ENCODE measurements at places on chromosomes 2 and 18.

GRCh38 chr2:191676790-191677645 is 918 bp upstream of the NABP1 start:
- no peak for DNase-seq

GRCh38 chr2:64809216-64809615 is 155.5 kb upstream of the SERTAD2 start:
- DNase-seq: no peak

DNA sequence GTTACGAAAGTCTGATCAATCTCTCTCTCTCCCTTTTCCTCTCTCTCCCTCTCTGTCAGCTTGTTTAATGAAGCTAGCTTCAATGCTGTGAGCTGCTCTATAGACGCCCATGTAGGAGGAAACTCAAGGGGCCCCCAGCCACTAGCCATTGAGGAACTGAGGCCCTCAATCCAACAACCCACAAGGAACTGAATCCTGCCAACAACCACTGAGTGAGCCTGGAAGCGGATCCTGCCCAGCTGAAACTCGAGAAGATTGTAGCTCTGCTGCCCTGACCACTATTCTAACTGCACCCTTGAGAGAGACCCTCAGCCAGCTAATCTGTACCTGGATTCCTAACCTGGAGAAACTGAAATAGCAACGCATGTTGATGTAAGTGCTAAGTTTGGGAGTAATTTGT is 129.2 kb downstream of the BCL11A start:
- no peak for DNase-seq

DNA sequence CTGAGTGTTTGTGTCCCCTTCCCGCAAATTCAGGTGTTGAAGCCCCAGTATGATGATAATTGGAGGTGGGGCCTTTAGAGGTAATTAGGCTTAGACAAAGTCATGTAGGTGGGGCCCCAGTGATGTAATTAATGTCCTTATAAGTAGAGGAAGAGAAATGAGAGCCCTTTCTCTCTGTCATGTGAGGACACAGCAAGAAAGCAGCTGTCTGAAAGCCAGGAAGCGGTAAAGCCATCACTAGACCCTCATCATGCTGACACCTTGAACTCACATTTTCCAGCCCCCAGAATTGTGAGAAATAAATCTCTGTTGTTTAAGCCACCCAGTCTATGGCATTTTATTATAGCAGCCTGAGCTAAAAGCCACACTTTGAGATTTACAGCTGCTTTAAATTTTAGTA is 1580.0 kb downstream of the LRP1B start:
- DNase-seq: no peak

GRCh38 chr2:19883971-19884720 is 17.6 kb downstream of the TTC32 start:
- DNase-seq: no peak

GRCh38 chr2:212181646-212182045 is 357.0 kb downstream of the ERBB4 start:
- DNase-seq: no peak

GRCh38 chr2:211845338-211846035 is 693.1 kb downstream of the ERBB4 start:
- DNase-seq: no peak

DNA sequence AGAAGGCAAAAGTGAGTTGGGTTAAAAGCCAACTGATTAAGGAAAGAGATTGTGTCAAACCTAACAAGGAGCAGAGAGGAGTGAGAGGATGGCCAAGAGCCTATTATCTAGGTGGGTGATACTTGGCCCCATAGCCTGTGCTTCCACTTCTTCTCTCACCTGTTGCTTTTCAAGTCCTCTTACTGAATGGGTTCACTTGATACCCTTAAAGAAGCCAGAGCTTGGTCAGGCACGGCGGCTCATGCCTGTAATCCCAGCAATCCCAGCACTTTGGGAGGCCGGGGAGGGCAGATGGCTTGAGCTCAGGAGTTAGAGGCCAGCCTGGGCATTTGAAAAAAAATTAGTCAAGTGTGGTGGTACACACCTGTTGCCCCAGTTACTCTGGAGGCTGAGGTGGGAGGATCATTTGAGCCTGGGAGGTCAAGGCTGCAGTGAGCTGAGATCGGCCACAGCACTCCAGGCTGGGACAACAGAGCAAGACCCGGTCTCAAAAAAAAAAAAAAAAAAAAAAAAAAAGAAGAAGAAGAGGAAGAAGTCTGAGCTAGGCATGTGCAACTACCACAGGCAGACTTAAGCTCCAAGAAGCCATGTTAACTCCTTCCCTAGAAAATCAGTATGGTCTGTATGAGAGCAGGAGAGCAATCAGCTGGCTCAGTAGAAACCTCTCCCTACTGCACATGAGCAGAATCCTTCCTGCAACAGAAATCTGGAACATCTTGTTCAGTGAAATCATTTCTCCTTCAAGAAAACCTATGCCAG is 28.4 kb upstream of the ME2 start:
- no peak for DNase-seq

DNA sequence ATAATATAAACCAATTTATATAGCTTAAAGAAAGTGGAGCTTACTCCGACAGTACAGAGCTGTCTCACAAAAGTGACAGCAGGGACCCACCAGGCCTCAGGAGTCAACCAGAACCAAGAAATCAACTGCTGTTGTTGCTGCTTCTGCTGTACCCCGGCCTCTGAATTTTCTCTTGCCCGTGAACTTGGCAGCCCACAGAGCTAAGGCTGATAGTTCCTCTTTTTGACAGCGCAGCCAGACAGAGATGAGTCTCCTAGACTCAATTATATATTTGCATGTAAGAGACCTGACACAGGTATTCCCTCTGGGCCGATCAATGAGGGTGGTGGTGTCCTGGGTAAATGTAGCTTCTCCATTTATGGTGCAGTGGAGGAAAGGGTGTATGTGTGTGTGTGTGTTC is 109.4 kb downstream of the KCTD1 start:
- DNase-seq: no peak

DNA sequence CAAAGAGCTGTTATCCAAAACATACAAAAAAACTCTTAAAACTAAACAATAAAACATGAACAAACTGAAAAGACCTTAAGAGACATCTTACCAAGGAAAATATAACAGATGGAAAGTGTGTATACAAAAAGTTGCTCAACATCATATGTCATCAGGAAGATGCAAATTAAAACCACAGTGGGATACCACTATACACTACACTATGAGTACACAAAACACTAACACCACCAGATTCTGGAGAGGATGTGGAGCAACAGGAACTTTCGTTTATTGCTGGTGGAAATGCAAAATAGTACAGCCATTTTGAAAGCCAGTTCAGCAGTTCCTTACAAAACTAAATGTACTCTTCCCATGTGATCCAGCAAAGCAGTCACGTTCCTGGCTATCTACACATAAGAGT is 221.4 kb downstream of the CMPK2 start:
- no peak for DNase-seq

DNA sequence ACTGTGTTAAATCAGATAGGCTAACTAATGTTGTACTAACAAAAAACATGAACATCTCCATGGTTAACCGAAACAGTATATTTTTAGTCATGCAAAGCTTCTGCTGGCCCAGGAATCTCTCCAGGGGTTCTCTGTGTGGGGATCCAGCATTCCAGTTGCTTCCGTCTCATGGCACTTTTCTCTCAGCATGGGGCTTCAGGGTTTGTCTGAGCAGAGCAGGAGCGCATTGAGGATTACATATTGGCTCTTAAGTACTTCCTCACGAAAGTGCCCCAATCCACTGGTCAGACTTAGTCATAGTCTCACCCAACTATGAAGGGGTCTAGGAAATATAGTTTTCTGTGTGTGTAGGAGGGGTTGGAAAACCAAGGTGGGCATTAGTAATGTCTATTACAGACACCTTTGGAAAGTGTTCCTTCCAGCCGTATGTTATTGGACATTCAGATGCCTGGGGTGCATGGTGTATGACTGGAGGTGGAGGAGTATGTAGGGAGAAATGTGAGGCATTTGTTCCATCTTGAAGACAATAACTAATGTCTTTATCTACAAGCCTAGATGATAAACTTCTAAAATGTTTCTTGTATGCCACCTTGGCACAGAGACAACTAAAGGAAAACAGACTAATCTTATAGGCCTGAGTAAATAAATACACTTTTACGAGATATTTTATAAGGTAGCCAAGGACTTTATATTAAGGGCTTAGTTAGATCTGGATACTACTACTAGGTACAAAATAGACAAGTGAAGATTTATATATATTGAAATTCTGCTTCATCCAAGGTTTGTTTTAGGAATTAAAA is 123.8 kb upstream of the ZEB2 start:
- DNase-seq: no peak

GRCh38 chr2:181751266-181752030 is 71.1 kb upstream of the NEUROD1 start:
- DNase-seq: no peak

- DNase-seq: no peak
Measured at GRCh38 chr2:241929551-241930490, 60.3 kb downstream of the RTP5 start.

- no peak for DNase-seq
Measured at GRCh38 chr2:172462849-172463381, 35.5 kb downstream of the ITGA6 start.

- no peak for DNase-seq
Measured at GRCh38 chr2:175926272-175926671, 75.8 kb downstream of the LNPK start.

DNA sequence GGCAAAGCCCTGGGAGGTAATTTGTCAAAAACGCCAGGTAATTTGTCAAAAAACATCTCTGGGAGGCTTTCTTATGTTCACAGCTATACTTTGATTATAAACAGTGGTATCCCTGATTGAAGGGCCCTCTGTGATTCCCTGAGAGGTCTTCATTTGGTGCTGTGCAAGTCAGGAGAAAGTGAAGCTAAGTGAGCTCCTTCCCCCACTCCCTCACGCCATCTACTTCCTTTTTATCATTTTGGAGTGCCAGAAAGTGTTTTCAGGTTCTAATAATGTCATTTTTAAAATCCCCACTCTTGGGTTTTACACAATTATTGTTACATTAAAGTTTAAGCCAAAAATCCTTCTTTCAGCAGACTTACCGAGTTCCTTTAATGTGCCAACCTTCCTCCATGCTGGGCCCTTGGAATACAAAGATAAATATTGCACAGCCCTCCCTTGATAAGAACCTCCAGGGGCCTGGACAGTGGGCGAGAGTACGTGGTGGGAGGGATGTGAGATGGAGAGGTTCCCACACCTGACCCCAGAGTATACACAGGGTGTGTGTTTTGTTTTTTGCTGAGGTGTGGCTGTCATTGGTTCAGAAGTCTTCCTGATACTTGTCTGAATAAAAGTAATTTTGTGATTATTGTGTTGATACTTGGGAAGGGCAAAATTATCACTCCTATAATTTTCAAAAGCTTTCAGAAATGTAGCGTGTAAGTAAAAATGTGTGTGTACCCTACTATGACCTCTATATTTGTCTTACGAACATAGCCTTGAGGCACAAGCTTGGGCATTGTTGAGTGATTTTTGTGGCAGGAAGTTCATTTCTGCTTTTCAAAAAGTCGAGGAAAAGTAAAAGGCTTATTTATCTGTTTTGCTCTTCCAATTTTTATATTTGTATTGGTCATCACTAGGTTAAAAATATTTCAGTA is 8.2 kb downstream of the MAPRE2 start:
- DNase-seq: no peak

- no peak for DNase-seq
Measured at GRCh38 chr18:46171331-46171730, 67.1 kb downstream of the HAUS1 start.

DNA sequence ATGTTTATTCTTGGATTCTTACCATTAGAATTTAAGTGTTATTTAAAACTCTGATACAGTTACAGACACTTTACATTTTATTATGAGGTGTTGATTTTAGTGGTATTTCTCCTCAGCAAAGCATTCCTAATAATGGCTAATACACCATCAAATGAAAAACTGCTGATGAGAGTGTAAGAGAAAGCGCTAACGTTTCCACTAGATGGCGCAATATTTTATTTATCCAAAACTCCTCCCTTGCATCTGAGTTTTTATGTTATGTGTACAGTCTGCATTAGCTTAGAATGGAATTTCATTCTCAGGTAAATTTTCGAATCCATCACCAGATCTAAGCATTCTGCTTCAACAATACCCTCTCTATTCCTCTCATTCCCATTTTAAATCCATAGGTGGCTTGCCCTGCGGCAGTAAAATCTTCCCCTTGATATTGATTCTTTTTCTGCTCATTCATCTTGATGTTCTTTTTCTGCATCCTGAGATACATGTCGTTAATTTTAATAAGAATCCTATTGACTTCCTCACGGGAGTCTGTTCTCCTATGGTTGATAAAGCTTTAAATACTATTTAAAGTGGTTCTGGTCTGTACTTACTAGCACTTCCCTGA is 53.9 kb downstream of the PRKRA start:
- DNase-seq: no peak

- DNase-seq: no peak
Measured at GRCh38 chr2:45026924-45027450, 17.7 kb upstream of the SIX2 start.

DNA sequence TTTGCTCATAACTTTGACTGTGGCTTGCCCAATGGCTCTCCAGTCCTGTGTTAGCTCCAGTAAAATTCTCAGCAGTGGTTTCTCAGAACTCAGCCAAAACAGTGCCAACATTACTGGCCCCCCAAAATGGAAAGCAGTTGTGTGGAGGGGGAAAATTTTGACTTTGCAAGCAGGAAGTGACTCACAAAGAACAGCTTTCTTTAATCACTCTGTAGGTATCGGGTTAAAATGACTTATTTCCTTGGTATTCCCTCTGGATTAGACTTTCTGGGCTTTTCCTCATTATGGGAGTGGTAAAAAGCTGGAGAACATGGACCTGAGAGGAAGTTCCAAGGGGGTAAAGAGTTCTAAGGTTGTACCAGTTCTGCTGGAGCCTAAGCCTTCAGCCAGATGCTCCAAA is 175.7 kb upstream of the RND3 start:
- no peak for DNase-seq

DNA sequence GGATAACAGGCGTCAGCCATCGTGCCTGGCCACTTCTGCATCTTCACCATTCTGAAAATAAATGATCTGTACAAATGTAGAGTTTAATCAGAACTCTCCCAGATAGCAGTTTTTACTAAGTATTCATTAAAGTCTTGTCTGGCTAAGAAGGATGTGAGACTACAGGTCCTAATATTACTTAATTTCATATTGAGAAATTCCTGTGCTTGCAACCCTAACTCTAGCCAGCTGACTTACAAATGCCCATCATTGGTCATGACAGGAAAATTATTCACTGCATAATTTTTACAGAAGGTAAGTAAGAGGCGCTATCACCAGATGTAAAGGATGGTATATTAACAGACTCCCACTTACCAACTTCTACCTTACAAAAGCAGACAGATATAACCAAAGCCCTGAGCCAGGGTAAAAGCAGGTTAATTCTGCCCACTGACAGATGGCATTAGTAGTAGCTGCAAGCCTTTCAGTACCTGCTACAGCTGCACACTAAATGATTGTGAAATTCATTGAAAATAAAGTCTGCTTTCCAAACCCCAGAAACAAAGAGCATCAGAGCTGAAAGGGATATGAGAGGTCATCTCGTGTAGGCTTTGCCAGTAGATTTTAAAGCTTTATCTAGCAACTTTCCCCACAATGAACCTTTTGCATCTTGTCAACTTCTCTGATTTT is 271.3 kb upstream of the STON1 start:
- DNase-seq: no peak
